ENCODE measurements at places on chromosomes 6 and 20.

GRCh38 chr6:75478929-75479328, 14.7 kb downstream of the FILIP1 start:
- DNase-seq: no peak

- DNase-seq: no peak
These were observed 64.6 kb downstream of the SCAF8 start for GRCh38 chr6:154797857-154798256.

DNA sequence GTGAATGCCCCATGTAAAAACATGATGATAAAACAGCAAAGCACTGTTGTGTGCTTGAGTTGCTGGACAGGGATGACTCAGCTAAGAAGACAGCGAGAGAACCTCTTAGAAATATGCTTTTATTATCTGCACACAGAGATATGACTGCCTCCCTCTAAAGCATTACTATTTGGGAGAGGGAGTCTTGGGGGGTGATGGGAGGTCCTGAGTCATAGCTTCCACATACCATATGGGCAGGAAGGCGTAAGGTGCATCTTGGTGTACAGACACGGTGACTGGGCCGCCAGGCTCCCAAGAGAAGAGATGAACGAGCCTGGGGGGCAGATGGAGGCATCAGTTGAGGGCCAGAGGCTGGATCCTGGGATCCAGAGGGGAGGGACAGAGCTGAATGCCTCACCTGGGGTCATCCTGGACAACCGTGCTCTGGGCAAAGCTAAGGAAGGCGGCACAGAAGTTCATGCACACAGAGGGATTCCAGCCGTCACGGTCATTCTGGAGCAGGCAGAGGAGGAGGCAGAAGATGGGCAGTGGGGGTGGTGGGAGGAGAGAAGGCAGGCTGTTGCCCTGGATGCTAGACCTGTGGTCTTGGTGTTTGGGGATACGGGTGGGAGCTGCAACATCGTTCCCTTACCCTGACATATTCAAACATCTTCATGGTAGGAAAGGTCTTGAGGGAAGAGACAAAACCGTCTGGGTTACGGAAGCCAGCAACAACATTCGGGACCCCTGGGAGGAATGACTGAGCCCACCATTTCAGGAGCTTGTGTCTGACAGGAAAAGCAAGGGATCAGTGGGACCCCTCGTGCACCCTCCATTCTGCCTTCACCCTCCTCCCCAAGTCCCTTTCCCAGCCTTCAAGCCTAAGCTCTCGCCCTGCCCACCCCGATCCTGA, 2.0 kb downstream of the DXO start:
- DNase-seq: no peak

GRCh38 chr6:166697113-166697512, 70.1 kb upstream of the RPS6KA2 start:
- no peak for DNase-seq

DNA sequence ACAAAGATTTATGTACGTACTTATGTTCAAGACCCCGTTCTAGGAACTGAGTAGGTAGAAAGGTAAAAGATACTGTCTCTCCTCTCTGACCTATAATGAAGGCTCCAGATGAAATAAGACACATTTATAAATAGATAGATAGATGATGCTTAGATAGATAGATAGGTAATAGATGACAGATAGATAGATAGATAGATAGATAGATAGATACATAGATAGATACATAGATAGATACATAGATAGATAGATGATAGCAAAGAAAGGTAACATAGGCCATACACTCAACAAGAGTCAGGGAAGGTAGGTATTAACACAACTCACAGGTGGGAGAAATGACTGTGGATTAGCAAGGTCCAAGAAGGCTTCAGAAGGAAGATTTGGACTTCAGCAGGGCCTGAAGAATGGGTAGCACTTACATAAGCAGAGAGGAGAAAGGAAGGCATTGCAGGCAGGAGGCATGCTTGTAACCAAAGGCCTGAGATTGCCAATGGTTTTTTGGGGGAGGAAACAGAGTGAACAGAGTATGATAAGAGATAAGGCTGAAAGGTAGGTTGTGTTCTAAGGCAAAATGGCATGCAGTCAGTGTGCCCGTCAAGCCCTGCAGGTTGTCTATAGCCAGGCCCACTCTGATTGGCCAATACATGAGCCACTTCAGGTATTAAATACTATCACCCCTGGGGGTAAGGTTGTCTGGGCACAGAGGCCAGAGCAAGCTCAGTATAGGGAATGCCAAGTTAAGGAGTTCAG, 7.7 kb upstream of the MYB start:
- DNase-seq: no peak

- DNase-seq: no peak
These were observed 27.8 kb upstream of the GATA5 start for GRCh38 chr20:62503401-62504178.

DNA sequence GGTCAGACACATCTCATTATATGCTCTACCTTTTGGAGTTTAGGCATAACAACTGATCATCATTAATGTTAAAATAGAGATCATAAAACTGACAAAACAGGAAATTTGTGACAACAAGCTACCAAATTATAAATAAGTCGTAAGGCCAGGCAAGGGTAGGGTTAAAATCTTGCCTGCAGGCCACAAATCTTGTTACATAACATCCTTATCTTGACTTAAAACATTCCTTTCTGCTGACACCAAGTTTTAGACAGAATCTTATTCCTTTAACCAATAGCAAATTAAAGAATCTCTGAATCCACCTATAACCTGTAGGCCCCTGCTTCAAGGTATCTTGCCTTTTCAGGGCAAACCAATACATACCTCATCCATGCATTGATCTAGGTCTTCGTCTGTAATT, 32.5 kb upstream of the NKAIN2 start:
- DNase-seq: no peak

DNA sequence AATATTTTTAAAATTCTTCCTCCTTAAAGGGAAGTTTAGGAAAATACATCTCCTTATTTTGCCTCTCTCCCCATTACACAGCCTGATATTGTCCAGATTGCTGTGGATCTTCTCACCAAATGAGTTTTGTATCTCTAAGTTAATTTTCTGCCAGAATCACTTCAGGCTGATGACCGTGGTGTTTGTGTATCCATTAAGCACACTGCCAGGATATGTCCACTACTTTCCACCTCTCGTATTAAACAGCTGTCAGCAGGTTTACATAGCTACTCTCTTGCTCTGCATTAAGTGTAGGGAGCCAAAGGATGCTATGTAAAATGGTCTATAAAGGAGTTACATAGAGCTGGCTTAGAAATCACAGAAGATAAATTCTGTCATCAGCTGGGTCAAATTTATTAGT, 201.1 kb downstream of the ZFAND3 start:
- DNase-seq: no peak

DNA sequence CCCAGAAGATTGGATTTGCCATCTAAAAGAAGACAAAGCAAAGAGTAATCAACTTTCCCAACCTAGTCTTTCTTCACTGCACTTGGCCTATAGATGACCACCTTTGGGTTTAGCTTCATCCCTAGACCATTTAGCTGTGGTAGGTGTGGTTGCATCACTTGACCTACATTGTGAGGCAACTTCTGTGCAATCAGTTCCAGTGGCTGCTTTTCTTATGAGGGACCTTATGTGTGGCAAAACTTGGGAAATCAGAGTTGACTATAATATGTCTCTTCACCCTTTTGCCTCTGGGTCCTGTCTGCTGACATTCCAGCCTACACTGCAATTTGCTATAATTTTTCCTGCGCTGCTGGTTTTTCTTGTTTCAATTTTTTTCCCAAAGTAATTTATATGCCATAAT, 55.2 kb downstream of the PRDM13 start:
- DNase-seq: no peak

DNA sequence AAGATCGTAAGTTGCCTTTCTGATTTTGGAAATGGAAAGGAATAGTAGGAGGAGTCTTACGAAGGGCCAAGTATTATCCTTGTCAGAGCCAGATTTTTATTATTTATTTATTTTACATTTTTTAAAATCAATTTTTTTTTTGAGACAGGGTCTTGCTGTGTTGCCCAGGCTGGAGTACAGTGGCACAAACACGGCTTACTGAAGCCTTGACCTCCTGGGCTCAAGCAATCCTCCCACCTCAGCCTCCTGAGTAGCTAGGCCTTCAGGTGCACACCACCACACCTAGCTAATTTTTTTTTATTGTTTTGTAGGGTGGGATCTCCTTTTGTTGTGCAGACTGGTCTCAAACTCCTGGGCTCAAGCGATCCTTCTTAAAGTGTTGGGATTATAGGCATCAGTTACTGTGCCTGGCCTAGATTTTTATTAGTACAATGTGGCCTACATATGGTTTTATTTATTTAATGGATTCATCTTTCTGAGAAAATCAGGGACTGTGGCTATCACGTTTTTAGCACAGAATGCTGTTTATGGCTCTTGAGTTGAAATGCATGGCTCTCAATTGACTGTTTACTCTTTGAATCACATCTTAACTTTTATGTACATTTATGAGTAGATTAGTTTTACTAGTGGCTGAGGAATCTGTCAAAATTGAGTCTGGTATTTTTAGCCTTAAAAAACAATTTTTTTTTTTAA, 16.7 kb downstream of the CDC5L start:
- DNase-seq: no peak

- DNase-seq: no peak
These were observed 157.0 kb downstream of the UBE3D start for GRCh38 chr6:82908661-82909060.

DNA sequence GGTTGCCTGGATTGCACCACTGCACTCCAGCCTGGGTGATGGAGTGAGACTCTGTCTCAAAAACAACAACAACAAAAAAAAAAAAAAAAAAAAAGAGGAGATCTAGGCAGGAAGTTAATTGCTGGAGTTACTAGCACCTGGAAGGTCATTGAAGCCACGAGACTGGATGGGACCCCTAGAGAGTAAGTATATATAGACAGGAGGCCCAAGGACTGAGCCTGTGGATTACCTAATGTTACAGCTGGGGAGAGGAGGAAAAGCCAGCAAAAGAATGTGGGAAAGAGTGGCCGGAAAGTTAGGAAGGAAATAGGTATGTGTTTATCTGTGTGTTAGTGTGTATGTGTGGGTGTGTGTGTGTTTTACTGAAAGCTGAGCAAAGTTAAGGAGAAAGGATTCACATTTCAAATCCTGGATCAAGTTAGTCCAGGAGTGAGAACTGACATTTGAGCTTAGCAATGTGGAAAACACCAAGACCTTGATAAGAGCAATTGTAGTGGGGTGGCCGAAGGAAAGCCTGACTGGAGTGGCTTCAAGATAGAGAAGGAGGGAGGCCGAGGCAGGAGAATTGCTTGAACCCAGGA, 38.4 kb downstream of the ANKRD6 start:
- DNase-seq: no peak

DNA sequence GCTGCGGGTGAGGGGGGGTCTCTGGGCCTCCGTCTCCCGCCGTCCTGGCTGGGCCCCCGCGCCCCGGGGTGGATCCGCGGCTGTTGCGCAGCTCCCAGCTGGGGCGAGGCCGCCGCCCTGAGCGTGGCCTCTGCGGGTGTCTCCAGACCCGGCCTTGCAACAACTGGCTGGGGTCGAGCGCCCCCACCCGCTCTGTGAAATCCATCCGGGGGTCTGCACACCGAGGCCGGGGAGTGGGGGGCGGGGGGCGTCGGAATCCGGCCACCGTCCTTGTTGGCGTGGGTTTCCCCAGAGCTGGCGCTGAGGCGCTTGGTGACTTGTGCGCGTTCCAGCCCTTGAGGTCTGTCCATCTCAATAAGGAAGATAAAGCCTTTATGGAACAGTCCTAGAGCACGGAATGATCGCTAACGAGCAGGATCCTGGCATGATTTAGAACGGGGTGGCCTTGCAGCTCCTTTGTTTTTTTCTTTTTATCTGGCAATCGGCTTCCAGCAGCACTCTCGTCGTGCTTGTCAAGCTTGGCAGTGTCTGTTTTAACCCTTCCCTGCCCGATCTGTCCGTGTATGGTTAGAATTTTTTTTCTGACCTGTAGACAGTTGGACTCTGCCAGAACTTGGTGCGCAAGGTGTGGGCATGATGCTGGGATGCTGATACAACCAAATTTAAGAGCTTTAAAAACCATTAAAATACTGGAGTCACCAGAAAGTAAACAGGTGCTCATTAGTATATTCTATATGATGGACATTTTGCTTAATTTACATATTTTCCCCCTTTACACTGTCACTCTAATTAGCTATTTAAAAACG, 675 bp downstream of the DSTN start:
- DNase-seq: no peak

DNA sequence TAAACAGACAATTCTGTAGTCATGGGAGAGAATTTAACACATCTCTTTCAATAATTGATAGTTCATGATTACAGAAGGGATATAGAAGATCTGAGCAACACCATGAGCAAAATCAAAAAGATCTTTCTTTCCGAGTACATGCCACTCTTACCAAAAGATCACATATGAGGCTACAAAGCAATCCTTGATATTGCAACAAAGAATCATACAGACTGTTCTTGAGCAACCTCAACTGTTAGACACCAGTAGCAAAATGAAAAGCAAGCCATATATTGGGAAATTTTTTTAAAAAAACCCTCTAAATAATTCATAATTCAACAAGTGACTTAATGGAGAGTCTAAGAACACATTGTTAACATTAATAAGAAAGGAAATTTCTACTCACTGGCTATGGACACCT, 3.6 kb upstream of the CD83 start:
- no peak for DNase-seq

- no peak for DNase-seq
These were observed 316.2 kb downstream of the KIF16B start for GRCh38 chr20:16257021-16257420.

DNA sequence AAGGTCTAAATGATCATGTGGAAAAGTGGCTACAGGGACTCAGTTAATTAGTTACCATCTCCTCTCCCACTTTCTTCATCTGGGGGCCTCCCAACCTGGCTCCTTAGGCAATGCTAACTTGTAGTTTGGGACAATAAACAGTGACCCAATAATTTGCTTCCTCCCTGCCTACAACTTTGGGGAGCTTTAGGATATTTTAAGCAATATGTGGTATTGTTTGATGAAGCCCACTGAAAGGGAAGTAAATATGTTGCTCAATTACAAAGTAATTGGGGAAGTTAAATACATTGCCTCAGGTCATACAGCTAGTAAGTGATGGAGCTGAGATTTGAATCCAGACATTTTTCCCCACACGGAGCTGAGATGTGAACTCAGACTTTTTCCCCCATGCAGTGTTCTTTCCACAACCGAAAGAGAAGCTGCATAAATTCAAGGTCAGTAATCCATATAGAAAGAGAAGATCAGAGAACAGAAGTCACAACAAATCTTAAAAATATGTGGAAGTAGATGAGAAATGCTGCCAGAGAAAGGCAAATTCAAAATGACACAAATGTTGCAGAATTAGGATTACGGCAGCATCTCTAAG, 26.6 kb downstream of the ZHX3 start:
- no peak for DNase-seq

DNA sequence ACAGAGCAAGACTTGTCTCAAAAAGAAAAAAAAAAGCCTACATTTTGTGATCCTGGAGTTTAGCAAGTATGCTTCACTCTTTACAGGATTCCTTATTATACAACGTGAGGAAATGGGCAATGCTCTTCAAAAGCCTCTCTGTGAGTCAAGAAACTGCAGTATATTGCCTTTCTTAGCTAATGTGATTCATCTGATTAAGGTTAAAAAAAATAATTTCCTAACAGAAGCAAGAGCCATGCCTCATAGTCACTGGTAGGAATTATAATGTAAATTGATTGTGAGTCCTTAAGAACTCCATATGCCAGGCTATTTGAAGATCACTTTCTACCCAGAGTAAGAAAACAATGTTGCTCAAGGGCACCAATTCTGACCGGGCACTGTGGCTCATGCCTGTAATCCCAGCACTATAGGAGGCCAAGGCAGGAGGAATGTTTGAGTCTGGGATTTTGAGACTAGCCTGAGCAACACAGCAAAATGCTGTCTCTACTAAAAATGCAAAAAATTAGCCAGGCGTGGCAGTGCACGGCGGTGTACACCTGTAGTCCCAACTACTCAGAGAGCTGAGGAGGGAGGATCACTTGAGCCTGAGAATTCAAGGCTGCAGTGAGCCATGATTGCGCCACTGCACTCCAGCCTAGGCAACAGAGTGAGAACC, 43.3 kb downstream of the SLC26A8 start:
- DNase-seq: no peak

Measured in stimulated activated CD4-positive, alpha-beta T cell treated with anti-CD3 and anti-CD28 coated beads, TNF-alpha, amount 100 ng/mL, for 48 hours (primary cell).